ENCODE measurements at places on chromosomes 16 and 17. TPM values are rescaled to one million over a fixed set of nuclear protein-coding genes. Genes with fewer than 3 reads are reported as not detected.

DNA sequence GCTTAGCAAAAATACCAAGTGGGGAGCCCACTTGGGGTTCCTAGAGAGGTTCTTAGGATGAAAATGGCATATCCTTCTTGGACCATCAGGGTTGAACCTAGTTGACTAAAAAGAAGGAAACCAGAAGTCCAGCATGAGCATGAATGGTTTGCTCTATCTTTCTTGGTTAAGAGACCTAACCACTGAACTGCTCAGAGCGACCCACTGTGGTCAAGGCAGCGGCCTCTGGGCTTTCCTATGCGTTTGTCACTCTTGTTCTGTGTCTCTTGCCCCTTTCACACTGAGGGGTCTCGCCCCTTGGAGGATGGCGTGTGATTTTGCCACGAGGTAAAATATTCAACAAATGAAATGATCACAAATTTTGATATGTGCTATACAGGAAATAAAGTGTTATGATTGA is 526 bp upstream of the BORCS6 start:
- no peaks in the 10 kb centered on the region for H3K36me3 ChIP-seq
- H3K27ac ChIP-seq = peak overlapping the region; percentile 96
- H3K4me1 ChIP-seq = peaks cover 14% of the 10 kb centered on the region
- H3K27me3 ChIP-seq = no peaks in the 10 kb centered on the region

- DNase-seq = no peak
- peaks cover 9% of the 10 kb centered on the region for H3K4me1 ChIP-seq
- H3K27me3 ChIP-seq = no peaks in the 10 kb centered on the region
- H3K27ac ChIP-seq = no peak overlapping the region
- H3K4me3 ChIP-seq = no peak overlapping the region
- H3K36me3 ChIP-seq = no peaks in the 10 kb centered on the region
Measured at GRCh38 chr17:12104831-12105230, 84.2 kb downstream of the MAP2K4 start.

DNA sequence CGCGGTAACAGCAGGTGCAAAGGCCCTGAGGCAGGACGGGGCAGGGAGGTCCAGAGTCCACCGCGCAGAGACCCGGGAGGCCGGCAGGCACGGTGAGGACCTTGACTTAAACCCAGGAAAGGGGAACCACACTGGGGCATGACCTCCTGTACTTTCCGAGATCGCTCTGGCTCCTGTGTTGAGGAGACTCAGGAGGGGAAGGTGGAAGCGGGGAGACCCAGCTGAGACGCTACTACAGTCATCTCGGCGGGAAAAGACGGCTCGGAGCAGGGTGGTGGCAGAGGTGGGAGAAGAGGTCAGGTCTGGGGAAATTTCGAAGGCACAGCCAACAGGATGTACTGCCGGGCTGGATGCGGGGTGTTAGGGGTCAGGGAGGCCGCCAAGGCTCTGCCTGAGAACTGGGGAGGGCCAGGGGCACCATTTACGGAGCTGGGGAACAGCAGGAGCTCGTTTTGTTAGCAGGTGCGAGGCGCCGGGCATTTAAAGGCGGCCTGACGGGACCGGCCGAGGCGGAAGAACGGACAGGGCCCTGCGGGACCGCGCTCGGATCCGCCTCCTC is 22.3 kb downstream of the NPTX1 start:
- peak overlapping the region; percentile 84 for H3K4me3 ChIP-seq
- no peaks in the 10 kb centered on the region for H3K36me3 ChIP-seq

- DNase-seq = no peak
- no peaks in the 10 kb centered on the region for H3K4me1 ChIP-seq
- no peak overlapping the region for H3K4me3 ChIP-seq
- H3K36me3 ChIP-seq = no peaks in the 10 kb centered on the region
Measured at GRCh38 chr17:77890771-77891170, 67.7 kb upstream of the TNRC6C start.

- no peak overlapping the region for H3K27ac ChIP-seq
- no peaks in the 10 kb centered on the region for H3K27me3 ChIP-seq
- no peaks in the 10 kb centered on the region for H3K36me3 ChIP-seq
Measured at GRCh38 chr17:11238705-11239104, 2.3 kb upstream of the SHISA6 start.

DNA sequence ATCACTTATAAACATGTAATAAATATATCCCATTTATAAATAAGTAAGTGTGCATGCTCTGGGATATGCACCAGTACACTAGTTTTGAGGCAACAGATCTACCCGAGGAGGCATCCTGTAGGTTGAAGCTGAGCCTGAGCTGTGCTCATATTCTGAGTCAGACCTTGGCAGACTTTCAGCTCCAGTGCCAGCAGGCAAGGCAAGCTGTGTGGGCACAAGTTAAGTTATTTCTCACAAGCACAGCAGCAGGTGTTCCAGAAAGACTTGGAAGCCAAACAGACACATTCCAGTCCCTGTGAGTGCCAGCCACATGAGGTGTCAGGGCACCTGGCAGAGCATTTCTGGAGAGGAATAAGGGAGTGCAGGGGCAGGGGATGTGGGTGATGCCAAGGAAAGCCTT is 1.3 kb upstream of the CLEC19A start:
- H3K36me3 ChIP-seq = no peaks in the 10 kb centered on the region
- no peak overlapping the region for H3K27ac ChIP-seq
- H3K4me3 ChIP-seq = no peak overlapping the region
- no peaks in the 10 kb centered on the region for H3K27me3 ChIP-seq
- no peaks in the 10 kb centered on the region for H3K4me1 ChIP-seq

GRCh38 chr16:1308036-1308976 is 1.1 kb upstream of the UBE2I start:
- H3K4me3 ChIP-seq = peak overlapping the region; percentile 83
- no peaks in the 10 kb centered on the region for H3K27me3 ChIP-seq
- peak overlapping the region; percentile 96 for H3K27ac ChIP-seq
- H3K36me3 ChIP-seq = peaks cover 9% of the 10 kb centered on the region
- no peak for DNase-seq
- peaks cover 23% of the 10 kb centered on the region for H3K4me1 ChIP-seq

- H3K4me1 ChIP-seq = no peaks in the 10 kb centered on the region
- H3K27me3 ChIP-seq = no peaks in the 10 kb centered on the region
- H3K36me3 ChIP-seq = peaks cover 7% of the 10 kb centered on the region
- no peak overlapping the region for H3K27ac ChIP-seq
Measured at GRCh38 chr16:81693041-81693743, 85.9 kb upstream of the PLCG2 start.

GRCh38 chr16:80938004-80938878 is 68.4 kb downstream of the CMC2 start:
- H3K36me3 ChIP-seq = no peaks in the 10 kb centered on the region
- no peaks in the 10 kb centered on the region for H3K27me3 ChIP-seq
- H3K4me3 ChIP-seq = no peak overlapping the region
- no peak overlapping the region for H3K27ac ChIP-seq
- H3K4me1 ChIP-seq = peaks cover 5% of the 10 kb centered on the region
- DNase-seq = peak; percentile 82

DNA sequence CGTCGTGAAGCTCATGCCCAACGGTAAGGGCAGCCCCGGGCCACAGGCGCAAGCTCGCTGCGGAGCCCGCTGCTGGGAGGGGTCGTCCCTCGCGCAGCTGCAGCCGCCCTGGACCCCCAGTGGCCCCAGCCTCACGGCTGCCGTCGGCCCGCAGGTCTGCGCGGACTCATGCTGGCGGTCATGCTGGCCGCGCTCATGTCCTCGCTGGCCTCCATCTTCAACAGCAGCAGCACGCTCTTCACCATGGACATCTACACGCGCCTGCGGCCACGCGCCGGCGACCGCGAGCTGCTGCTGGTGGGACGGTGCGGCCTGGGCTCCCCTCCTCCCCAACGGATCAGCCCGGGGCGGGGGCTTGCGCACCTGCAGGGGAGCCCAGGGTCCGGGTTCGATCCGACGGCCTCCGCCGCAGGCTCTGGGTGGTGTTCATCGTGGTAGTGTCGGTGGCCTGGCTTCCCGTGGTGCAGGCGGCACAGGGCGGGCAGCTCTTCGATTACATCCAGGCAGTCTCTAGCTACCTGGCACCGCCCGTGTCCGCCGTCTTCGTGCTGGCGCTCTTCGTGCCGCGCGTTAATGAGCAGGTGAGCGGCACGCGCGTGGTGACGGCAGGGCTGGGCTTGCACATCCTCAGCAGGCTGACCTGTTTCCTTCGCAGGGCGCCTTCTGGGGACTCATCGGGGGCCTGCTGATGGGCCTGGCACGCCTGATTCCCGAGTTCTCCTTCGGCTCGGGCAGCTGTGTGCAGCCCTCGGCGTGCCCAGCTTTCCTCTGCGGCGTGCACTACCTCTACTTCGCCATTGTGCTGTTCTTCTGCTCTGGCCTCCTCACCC is 5.8 kb downstream of the SLC5A2 start:
- no peak overlapping the region for H3K27ac ChIP-seq
- H3K36me3 ChIP-seq = peaks cover 16% of the 10 kb centered on the region
- peak overlapping the region; percentile 68 for H3K4me3 ChIP-seq
- H3K27me3 ChIP-seq = no peaks in the 10 kb centered on the region
- H3K4me1 ChIP-seq = peaks cover 10% of the 10 kb centered on the region

DNA sequence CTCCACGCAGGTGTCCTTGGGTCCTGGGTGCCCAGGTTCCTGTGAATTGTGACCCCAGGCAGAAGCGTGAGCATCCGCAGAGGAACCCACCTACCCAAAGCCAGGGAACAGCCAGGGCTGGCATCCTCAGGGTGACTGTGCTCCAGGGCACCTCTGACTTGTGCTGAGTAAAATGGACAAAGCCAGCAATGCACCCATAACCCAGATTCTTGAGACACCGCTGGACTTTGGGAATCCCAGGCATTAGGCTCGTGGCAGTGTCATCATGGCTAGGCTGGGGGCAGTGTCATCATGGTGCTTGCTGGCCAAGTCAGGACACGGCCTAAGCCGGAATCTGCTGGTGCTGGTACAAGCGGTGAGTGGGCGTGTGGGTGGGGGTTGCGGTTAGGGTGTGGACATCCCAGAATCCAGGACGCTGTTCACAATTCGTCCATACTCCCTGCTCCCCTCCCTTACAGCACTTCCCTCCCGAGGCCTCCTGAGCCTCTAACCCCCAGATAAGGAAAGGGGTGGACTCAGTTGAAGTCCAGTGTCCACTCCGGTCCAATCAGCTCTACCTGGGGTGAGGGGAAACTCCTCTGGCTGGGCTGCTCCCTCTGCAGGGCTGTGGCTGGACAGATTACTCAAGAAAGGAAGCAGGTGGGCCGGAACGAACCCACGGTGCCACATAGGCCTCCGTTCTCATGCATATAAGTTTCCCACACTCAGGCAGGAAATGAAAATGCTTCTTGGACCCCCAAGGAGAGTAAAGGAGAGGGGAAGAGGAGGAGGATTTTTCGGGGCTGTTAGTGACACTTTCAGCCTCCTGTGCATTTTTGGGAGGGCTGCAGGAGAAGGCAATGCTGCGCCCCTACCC is 138.9 kb downstream of the SEC14L1 start:
- peaks cover 9% of the 10 kb centered on the region for H3K27me3 ChIP-seq
- H3K4me3 ChIP-seq = no peak overlapping the region
- H3K27ac ChIP-seq = no peak overlapping the region
- no peak for DNase-seq
- no peaks in the 10 kb centered on the region for H3K36me3 ChIP-seq

NFAT5 gene
- 48.9 TPM for total RNA-seq

C16orf95 gene
- total RNA-seq = not detected

CHP2 gene
- total RNA-seq = not detected

PITPNC1 gene
- 10.9 TPM for total RNA-seq

ASPHD1 gene
- total RNA-seq = not detected

QPRT gene
- 5.7 TPM for total RNA-seq

ARL4D gene
- 3.3 TPM for total RNA-seq

PPP1R27 gene
- not detected for total RNA-seq

Measured in ascending aorta (tissue), 2 donors.